Stimulated activated CD8-positive, alpha-beta memory T cell treated with anti-CD3 and anti-CD28 coated beads, Interleukin-4, amount 100 ng/mL, for 48 hours (primary cell): ENCODE measurements at places on chromosomes 11 and 22.

GRCh38 chr22:35020517-35020916 lies 45.4 kb upstream of the ISX start:
- DNase-seq: no peak

DNA sequence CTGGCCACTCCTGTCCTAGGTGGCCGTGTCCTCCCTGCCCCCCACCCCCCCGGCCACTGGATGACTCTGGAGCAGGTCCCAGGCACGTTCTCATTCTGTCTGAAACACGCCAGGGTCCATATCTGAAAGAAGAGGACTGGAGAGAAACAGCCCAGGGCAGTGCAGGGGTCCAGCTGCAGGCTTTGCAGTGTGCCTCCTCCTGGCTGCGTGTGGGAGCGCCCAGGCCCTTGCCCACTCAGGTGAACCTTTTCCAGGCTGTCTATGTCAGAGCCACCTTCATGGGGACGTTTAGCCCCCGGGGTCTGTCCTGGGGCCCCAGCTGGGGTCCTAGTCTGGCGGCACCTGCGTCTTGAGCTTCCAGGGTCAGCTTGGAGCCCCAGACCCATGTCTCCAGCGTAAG lies 15.6 kb downstream of the GRAMD4 start:
- no peak for DNase-seq

DNA sequence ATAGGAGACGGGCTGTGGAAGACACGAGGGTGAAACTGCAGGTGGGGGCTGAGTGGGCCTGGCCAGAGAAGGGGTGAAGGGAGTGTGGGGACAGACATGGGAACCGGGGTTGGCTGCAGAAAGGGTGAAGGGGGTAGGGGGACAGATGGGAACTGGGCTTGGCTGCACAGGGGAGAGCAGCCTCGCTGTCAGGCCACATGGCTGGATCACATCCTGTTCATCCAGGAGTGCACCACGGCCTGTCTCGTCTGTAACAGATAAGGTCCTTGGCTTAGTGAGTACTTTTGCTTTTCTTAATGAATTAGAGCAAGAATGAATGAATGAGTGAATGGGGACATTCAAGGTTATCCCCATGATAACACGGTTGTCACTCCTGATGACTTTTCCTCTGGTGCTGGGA lies 13.5 kb downstream of the FBLN1 start:
- DNase-seq: no peak

DNA sequence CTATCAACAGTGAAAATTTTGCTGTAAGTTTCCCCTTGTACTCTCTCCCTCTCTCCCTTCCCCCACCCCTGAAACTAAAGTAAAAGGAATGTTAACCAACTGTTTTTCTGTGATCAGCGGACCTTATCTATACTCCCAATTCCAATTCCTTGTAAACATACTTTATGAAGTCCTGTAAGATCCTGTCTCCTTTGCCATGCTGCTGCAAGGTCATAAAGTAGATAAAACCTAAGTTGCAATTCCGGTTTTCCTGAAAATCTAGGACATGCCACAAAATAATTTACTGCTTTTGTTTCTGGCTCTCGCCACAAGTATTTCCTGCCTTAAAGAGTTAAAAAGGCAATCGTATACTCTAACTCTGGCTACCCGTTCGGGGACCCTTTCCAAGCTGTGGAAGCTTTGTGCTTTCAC lies 1469.0 kb downstream of the LRRC4C start:
- DNase-seq: no peak

DNA sequence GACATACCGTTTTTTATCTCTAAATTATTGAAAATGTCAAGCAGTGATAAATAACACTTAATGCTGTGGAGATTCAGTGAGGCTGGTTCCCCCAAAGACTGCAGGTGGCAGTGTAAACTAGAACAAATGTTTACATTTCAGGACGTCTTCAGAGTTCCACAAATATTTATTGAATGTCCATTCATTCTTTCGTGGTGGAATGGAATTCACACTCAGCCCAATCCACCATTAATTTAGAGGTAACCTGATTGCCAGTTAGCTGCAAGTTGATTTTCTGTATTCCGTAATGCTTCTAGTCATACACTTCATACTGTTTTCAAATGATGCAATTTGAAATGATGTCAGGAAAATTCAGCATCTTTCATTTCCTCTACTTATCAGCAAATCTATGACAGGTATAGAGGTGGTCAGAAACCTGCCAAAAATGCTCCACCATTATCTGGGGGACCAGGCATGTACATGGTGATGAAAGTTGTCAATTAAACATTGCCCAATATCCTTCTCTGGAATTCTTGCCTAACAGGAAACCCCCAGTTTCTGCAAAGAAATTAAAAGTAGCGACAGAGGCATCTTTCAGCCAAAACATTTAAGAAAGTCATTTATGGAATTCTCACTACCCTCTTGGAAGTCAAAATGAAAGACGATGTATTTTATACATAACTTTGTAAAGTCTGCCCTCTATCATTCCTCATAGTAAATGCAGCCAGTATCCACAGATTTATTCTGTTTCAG lies 94.3 kb upstream of the BMAL1 start:
- DNase-seq: no peak

- no peak for DNase-seq
Measured at GRCh38 chr11:1746511-1746931, 3.9 kb downstream of the IFITM10 start.

DNA sequence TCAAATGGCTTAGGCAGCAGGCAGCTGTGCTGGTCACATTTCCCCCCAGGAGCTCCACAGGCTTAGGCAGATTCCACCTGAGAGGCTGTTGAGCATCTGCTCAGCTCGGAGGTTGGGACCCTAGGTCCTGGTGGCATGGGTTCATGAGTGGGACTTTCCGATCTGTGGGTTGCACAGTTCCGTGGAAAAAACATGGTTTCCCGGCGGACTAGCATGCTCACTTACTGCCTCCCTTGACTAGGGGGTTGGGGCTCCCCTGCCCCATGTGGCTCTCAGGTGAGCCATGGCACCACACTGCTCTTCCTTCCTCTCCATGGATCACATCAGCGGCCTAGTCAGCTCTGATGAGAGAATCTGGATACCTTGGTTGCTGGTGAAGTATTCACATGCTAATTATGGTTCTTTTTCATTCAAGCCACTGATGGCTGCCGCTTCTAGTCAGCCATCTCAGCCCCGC lies 685.1 kb downstream of the METTL15 start:
- no peak for DNase-seq

GRCh38 chr11:113569391-113569790 lies 94.2 kb upstream of the DRD2 start:
- no peak for DNase-seq

DNA sequence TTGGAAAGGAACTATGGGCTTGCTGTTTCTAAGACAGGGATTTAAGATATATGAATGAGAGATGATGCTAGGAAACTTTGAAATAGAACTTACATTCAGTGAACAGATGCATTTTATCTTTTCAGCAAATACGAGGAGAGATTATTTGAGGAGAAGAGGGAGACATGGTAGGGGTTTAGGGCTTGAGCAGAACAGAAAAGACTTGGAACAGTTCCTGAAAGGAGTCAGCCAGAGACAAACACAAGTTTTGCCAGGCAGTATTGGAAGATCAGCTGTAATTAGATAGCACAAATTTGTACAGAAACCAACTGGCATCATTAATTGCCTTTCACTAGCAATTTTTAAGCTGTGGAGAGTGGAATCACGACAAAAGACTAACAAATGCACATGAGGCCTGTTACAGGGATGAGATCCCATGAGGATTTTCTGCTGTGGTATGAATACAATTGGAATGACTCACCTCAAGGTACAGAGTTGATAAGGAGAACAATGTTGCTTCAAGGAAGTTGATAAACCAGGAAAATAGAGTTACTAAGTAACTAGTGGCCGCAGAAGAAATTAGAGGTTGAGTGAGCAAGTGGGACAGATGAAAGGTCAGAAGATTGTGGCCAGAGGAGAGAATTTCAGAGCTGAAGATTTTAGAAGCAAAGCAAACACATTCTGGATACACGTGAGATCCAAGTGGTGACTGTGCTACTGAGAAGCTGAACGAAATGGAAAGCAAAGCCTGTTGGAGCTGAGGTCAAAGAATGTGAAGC lies 67.9 kb downstream of the CYB5R2 start:
- DNase-seq: no peak

- no peak for DNase-seq
Measured at GRCh38 chr11:18171377-18172000, 1.1 kb upstream of the MRGPRX4 start.
